ENCODE measurements at places on chromosomes 7 and 10.

DNA sequence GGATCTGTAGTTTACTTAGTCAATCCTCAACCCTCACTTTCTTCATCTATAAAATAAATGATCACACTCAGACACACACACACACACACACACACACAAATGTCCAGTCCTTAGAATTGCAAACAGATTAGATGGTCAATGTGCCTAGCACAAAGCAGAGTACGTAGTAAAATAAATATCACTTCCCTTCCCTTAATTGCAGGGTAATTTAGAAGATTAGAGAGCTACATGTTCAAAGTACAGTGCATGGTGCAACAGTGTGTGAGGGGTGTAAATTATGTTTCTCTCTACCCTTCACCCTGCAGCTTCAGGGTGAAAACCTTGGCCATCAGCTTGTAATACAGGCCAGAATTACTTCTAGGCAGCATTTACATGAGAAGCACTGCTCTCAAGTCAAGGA is 187.0 kb upstream of the GHITM start:
- DNase-seq: no peak

GRCh38 chr10:96986200-96986856 is 154.2 kb downstream of the LCOR start:
- no peak for DNase-seq

DNA sequence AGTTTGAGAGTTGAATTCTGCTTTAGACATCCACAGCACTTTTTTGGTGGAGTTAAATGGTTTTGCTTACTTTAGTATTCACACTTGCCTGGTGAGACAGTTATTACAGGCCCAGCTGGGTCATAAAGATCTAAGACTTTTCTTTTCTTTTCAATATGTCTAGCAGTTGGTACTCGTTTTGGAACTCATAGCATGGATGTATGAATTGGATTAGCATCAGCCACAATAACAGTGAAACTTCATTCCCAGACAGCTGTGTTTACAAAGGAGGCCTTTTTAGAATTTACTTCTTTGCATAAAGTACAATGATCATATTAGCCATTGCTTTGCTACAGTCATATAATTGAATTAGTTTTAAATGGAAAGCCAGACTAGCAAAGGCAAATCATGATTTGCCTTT is 168.4 kb upstream of the DKK1 start:
- DNase-seq: no peak

GRCh38 chr7:10471280-10472058 is 502.2 kb upstream of the PHF14 start:
- no peak for DNase-seq
